Activated CD4-positive, alpha-beta T cell treated with anti-CD3 and anti-CD28 coated beads, Interleukin-2, amount 10 ng/mL, durations not matched to agents 7 days and 5 days (primary cell): ENCODE measurements at places on chromosomes 2 and 18.

- H3K36me3 ChIP-seq: peaks cover 5% of the 10 kb centered on the region
- no peaks in the 10 kb centered on the region for H3K27me3 ChIP-seq
- peaks cover 10% of the 10 kb centered on the region for H3K4me1 ChIP-seq
These were observed 8.0 kb upstream of the XRCC5 start for GRCh38 chr2:216101109-216101508.

DNA sequence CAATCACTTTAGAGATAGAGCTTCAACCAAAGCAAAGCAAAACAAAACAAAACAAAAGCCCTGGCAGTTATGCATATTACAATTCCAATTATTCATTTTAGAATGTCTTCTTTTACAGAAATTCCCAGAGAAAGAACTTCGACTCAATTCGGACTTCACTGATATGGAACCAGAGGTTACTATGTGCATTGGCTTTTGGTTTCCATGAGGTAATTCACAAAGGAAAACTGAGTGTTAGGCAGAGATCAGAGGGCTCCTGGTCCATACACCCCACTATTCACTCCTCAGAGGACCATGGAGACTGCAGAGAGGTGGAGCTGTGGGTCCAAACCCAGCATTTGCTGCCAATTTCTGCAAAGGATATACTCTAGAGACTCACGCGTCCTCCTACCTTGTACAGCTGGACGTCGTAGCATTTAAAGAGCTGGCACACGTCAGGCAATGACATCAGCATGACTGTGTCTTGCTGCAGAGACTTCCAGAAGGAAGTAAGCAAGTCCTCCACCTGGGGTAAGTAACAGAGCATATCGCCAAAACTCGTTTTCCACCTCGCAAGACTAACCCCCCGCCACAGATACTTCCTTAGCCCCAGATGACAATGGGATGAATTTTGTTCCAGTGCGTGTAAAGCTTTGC is 31.3 kb upstream of the CREG2 start:
- H3K36me3 ChIP-seq: no peaks in the 10 kb centered on the region
- DNase-seq: no peak
- no peak overlapping the region for H3K27ac ChIP-seq
- no peak overlapping the region for H3K4me3 ChIP-seq
- peaks cover 2% of the 10 kb centered on the region for H3K4me1 ChIP-seq
- H3K27me3 ChIP-seq: no peaks in the 10 kb centered on the region

- H3K27ac ChIP-seq: no peak overlapping the region
- DNase-seq: no peak
- no peaks in the 10 kb centered on the region for H3K4me1 ChIP-seq
- H3K36me3 ChIP-seq: no peaks in the 10 kb centered on the region
These were observed 31.0 kb downstream of the STEAP3 start for GRCh38 chr2:119254601-119255080.

DNA sequence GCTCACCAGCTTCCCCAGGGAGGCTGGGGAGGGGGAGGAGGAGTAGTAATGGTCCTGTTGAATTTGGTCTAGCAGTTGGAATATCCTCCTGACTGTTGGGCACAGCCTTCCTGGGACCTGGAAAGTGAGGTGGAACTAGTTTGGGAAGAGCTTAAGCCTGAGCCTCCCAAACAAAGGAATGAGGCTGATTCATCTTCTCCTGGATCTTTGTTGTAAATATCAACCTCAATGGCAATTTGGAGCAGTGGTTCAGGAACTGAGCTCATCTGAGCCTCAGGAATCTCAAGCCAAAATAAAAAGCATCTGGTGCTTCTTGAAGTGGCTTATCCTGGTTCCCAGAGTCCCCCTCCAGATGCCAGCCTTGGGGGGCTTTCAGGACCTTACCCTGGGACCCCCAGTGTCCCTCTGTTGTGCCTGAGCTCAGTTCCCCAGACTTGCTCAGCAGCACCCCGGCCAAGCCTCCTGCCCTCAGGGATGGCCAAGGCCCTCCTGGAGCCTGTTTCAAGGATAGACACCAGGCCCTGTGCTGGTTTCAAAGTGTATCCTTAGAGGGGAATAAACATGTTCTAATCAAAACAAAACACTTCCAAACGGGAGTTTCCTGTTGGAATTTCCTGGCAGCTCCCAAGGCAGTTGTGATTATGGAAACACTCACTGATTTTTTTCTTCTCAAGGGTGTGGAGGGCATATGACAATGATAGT is 112.6 kb downstream of the DDX1 start:
- H3K4me1 ChIP-seq: no peaks in the 10 kb centered on the region
- H3K27ac ChIP-seq: no peak overlapping the region
- H3K4me3 ChIP-seq: no peak overlapping the region
- no peak for DNase-seq
- H3K27me3 ChIP-seq: peaks cover 2% of the 10 kb centered on the region
- H3K36me3 ChIP-seq: no peaks in the 10 kb centered on the region

DNA sequence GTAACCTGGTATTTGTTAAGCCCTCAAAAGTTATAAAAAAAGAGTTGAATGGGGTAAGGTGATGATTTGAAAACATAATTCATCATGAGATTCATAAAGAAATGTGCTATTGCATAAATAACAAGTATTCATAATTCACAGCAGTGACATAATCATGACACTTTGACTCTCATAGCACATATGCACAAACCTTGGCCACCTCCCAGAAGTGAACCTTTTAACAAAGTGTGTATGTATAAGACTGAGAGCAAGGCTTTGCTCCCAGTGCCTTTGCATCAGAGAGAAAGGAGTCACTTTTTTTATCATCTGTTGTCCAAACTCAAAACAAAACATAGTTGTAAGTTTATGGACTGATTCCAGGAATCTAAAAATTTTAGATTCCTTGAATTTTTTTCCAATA is 15.0 kb upstream of the HTR2B start:
- H3K4me3 ChIP-seq: no peak overlapping the region
- H3K27me3 ChIP-seq: no peaks in the 10 kb centered on the region
- H3K27ac ChIP-seq: no peak overlapping the region
- peaks cover 12% of the 10 kb centered on the region for H3K36me3 ChIP-seq
- no peak for DNase-seq

DNA sequence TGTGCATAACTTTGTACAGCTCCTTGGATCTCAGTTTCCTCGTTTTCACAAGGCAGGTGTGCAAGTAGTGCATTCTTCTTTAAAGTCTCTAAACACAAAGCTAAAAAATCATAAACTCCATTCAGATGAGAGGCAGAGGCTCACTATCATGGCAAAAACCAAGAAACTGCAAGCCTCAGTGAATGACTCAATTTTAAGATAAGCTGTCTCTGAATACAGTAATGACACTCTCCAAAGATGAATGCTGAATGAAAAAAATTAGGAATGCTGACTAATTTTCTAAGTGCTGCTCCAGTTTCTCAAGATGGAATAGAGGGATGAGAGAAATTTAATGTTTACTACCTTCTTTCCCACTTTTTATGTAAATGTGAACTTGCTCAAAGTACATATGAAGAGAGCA is 17.2 kb downstream of the B4GALT6 start:
- no peak overlapping the region for H3K27ac ChIP-seq
- H3K4me1 ChIP-seq: no peaks in the 10 kb centered on the region
- no peak for DNase-seq
- H3K27me3 ChIP-seq: no peaks in the 10 kb centered on the region
- no peaks in the 10 kb centered on the region for H3K36me3 ChIP-seq
- H3K4me3 ChIP-seq: no peak overlapping the region

- no peak for DNase-seq
- no peak overlapping the region for H3K27ac ChIP-seq
- H3K4me3 ChIP-seq: no peak overlapping the region
- no peaks in the 10 kb centered on the region for H3K36me3 ChIP-seq
These were observed 126.6 kb downstream of the ZNF532 start for GRCh38 chr18:58991167-58991798.

DNA sequence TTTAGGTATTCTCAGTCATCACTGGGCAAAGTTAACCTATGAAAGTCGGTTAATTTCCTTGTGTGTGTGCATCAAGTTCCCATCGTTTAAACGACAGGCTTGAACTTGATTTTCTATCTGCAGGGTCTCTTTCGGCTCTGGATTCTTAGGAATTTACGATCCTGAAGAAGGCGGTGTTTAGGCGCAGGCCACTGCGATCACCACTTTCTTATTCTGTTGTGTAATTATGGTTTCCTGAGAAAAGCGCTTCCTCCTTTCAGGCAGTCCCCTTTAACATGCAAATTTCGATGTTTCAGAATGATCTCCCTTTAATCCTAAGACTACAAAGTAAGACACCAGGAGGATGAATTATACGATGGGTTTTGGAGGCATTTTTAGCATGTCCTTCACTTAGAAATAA is 27.9 kb upstream of the MBP start:
- no peaks in the 10 kb centered on the region for H3K27me3 ChIP-seq
- H3K36me3 ChIP-seq: no peaks in the 10 kb centered on the region
- peaks cover 1% of the 10 kb centered on the region for H3K4me1 ChIP-seq
- DNase-seq: no peak
- H3K27ac ChIP-seq: no peak overlapping the region

GRCh38 chr18:3852321-3852720 is 402.3 kb downstream of the TGIF1 start:
- no peak overlapping the region for H3K4me3 ChIP-seq
- no peaks in the 10 kb centered on the region for H3K4me1 ChIP-seq
- DNase-seq: no peak

- no peak overlapping the region for H3K4me3 ChIP-seq
- DNase-seq: no peak
- H3K36me3 ChIP-seq: peaks cover 1% of the 10 kb centered on the region
- peak overlapping the region; percentile 74 for H3K27ac ChIP-seq
- H3K27me3 ChIP-seq: no peaks in the 10 kb centered on the region
These were observed 81.1 kb upstream of the ZNF397 start for GRCh38 chr18:35159782-35160181.

DNA sequence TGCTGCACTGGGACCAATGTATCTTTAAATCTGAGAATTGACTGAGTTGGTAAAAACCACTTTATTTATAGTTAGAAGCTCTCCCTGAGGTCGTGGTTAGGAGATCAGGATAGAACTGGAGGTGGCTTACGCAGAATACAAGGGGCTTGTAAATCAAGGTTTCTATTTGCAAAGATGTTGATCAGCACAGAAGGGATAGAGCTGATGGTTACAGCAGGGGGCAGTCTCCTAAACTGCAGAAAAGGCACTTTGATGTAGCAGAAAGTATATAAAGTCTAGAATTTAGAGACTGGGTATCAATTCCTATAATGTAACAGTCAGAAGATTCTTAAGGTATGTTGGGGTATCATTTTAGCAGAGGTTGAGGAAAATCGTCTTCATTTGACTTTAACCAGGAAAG is 25.2 kb upstream of the ACVR1 start:
- H3K27me3 ChIP-seq: no peaks in the 10 kb centered on the region
- H3K27ac ChIP-seq: peak overlapping the region; percentile 100
- H3K36me3 ChIP-seq: peaks cover 19% of the 10 kb centered on the region
- H3K4me1 ChIP-seq: peaks cover 59% of the 10 kb centered on the region

- DNase-seq: no peak
- H3K27me3 ChIP-seq: peaks cover 3% of the 10 kb centered on the region
- no peaks in the 10 kb centered on the region for H3K36me3 ChIP-seq
- no peak overlapping the region for H3K27ac ChIP-seq
These were observed 47.7 kb upstream of the TMEM247 start for GRCh38 chr2:46431481-46432235.

DNA sequence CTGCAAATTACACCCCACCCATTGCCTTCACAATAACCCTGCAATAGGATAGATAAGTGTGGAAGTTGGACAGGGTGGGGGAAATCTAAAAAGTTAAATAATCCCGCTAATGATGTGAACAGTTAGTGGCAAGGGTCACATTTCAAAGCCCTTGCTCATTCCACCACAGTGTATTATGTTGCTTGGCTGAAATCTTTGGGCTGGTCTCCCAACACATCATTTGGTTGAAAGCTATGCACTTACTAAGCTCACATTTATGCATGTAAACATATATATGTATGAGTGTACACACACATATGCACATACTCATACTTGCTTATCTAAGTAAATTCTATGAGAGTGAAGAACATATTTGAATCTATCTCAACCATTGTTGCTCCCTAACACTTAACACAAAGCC is 197.8 kb downstream of the RDH14 start:
- H3K27ac ChIP-seq: no peak overlapping the region
- no peaks in the 10 kb centered on the region for H3K4me1 ChIP-seq
- no peaks in the 10 kb centered on the region for H3K27me3 ChIP-seq
- H3K4me3 ChIP-seq: no peak overlapping the region
- no peak for DNase-seq

- H3K4me1 ChIP-seq: no peaks in the 10 kb centered on the region
- no peak overlapping the region for H3K27ac ChIP-seq
- H3K36me3 ChIP-seq: no peaks in the 10 kb centered on the region
- no peak for DNase-seq
- no peaks in the 10 kb centered on the region for H3K27me3 ChIP-seq
- H3K4me3 ChIP-seq: no peak overlapping the region
These were observed 746.6 kb upstream of the NXPH2 start for GRCh38 chr2:139526781-139527180.

DNA sequence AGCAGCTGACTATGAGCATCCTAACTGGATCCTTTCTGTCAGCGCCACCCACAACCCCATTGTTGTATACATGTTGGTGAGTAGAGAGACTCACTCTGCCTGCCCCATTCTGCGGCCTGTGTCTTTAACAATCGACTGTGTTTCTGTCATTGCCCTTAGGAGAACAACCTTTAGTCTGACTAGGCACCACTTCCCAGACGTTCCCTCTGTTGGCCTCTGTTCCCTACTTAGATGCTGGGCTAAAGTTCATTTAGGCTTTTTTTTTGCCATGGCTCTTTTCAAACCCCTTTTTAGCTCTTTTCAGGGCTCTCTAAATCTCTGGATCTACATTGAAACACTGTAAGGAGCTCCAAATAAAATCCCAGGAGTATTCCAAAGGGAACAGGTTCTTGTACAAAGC is 20.5 kb upstream of the ACAA2 start:
- H3K36me3 ChIP-seq: peaks cover 9% of the 10 kb centered on the region
- H3K4me1 ChIP-seq: peaks cover 2% of the 10 kb centered on the region
- no peak overlapping the region for H3K27ac ChIP-seq

- H3K4me3 ChIP-seq: no peak overlapping the region
- H3K27ac ChIP-seq: no peak overlapping the region
- no peaks in the 10 kb centered on the region for H3K27me3 ChIP-seq
- no peaks in the 10 kb centered on the region for H3K36me3 ChIP-seq
- no peak for DNase-seq
- H3K4me1 ChIP-seq: no peaks in the 10 kb centered on the region
These were observed 462.8 kb upstream of the MEX3C start for GRCh38 chr18:51660188-51660715.

DNA sequence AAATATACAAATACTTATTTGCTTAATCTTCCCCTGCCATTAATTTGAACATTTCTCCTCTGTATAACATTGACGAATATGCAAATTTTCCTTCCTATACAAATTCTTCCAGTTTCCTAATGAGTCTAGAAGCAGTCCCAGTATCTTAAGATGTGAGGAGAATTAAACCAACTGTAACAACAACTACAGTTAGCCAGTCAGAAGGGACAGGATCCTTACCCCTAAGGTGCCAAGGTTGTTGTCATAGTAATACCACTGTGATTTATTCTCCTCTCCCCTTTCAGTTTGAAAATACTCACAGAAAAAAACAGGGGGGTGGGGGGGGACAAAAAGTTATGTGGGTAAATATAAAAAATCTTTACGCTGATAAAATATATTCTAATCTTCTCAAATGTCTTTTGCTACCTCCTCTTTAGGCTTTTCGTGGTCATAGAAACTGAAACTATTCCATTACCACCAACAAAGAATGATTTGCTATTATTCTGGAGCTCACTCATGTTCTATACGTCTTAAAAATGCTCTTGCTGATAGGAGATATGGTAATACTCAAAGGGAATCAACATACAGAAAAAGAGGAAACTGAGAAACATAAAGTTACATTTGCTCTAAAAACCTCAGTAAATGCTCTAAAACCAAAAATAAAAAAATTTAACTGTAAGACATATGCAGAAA is 107.6 kb downstream of the MEMO1 start:
- H3K4me1 ChIP-seq: peaks cover 11% of the 10 kb centered on the region
- H3K27me3 ChIP-seq: no peaks in the 10 kb centered on the region
- DNase-seq: no peak
- peaks cover 46% of the 10 kb centered on the region for H3K36me3 ChIP-seq
- no peak overlapping the region for H3K27ac ChIP-seq
